ENCODE measurements at places on chromosomes 2 and 18. TPM values are rescaled to one million over a fixed set of nuclear protein-coding genes. Genes with fewer than 3 reads are reported as not detected.

UGT1A4 gene
- not detected for total RNA-seq

RHBDD1 gene
- 30.5 TPM for total RNA-seq

CD8B gene
- total RNA-seq = 0.30 TPM

ACTR1B gene
- total RNA-seq = 60.3 TPM

SLC14A1 gene
- 24.9 TPM for total RNA-seq

DPP10 gene
- total RNA-seq = 0.05 TPM

TTC31 gene
- 12.2 TPM for total RNA-seq

SPEG gene
- total RNA-seq = 119 TPM

LRP2 gene
- total RNA-seq = 0.14 TPM

NTSR2 gene
- not detected for total RNA-seq

ARHGAP15 gene
- 4.2 TPM for total RNA-seq
